ENCODE measurements at places on chromosomes 4 and X.
A peak's percentile ranks its signal among the peaks of the same experiment; 100 is the strongest.

DNA sequence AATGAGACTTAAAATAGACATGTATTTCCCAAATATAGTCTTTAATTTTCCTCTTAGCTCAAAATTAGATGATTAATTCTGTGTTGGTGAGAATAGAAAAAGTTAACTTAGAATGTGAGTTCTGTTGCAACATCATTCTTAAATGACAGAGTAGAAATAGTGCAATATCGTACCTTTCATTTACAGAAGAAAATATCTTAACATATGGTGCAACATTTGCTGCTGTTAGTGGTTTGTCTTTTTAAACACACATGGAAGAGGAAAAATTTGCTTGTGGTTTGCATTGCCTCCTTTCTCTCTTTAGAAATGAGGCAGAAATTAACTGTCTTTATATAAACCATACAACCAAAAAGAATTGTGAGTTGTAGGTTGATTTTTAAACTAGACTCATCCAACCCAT, 39.3 kb upstream of the FHDC1 start:
- peaks cover 5% of the 10 kb centered on the region for H3K4me1 ChIP-seq
- H3K36me3 ChIP-seq: peaks cover 1% of the 10 kb centered on the region
- no peak overlapping the region for H3K4me3 ChIP-seq

DNA sequence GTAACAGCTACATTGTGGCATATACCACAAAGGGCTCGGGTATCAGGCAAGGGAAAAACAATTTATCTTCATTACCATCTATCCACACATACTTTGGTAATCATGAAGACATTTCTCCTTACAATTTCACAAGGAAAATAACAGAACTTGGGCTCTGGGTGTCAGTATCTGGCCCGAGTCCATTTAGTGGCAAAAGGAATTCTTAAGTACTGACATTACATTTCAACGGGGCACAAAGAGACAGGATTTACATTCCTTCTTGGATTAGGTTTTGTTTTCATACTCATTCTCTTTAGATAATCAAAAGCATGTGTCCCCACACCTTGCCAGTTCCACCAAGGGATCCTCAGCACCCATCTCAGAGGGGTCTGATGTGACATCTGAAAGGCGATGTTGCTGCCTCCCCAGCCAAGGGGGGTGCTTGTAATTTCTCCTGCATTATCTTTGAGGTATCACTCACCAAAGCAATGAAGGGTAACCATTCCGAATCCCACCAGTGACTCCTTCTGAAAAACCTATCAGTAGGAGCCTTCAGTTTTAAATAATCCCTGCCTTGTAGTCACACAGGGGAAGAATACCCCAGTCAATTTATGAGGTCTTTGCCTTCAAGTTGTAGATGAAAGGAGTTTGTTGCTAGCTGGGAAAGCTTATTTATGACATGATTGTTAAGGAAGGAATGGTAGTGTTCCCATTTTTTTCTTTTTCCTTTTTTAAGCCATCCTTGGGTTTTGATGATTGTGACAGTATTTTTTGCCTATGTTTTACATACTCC, 118.6 kb downstream of the PALLD start:
- H3K36me3 ChIP-seq: no peaks in the 10 kb centered on the region
- H3K4me1 ChIP-seq: no peaks in the 10 kb centered on the region
- H3K27ac ChIP-seq: no peak overlapping the region
- H3K27me3 ChIP-seq: peaks cover 32% of the 10 kb centered on the region
- no peak for DNase-seq

- no peak for DNase-seq
- peak overlapping the region; percentile 14 for H3K27ac ChIP-seq
- H3K36me3 ChIP-seq: peaks cover 9% of the 10 kb centered on the region
- peaks cover 50% of the 10 kb centered on the region for H3K4me1 ChIP-seq
These were observed 1.3 kb downstream of the MSX1 start for GRCh38 chr4:4860600-4861389.

DNA sequence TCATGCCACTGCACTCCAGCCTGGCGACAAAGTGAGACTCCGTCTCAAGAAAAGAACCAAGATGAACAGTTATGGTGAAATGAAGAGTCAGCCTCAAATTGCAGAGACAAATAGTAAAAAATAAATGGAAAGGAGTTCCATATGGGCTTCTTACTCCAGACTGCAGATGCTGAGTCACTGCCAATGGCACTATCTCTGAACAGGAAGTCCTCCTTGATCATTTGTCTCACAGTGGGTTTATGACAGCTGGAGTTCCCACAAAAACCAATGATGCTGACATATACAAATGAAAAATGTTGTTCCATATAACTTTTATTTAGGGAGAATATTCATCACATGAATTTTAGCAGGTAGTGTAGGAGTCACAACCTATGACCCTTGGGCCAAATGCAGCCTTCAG, 631.6 kb downstream of the PCDH18 start:
- H3K4me3 ChIP-seq: no peak overlapping the region
- H3K4me1 ChIP-seq: no peaks in the 10 kb centered on the region
- no peaks in the 10 kb centered on the region for H3K36me3 ChIP-seq
- no peak overlapping the region for H3K27ac ChIP-seq
- no peak for DNase-seq

GRCh38 chr4:122542411-122543236, 78.2 kb downstream of the IL21 start:
- H3K36me3 ChIP-seq: no peaks in the 10 kb centered on the region
- DNase-seq: peak; percentile 26
- peak overlapping the region; percentile 91 for H3K27ac ChIP-seq
- H3K4me3 ChIP-seq: peak overlapping the region; percentile 82
- H3K4me1 ChIP-seq: peaks cover 89% of the 10 kb centered on the region

DNA sequence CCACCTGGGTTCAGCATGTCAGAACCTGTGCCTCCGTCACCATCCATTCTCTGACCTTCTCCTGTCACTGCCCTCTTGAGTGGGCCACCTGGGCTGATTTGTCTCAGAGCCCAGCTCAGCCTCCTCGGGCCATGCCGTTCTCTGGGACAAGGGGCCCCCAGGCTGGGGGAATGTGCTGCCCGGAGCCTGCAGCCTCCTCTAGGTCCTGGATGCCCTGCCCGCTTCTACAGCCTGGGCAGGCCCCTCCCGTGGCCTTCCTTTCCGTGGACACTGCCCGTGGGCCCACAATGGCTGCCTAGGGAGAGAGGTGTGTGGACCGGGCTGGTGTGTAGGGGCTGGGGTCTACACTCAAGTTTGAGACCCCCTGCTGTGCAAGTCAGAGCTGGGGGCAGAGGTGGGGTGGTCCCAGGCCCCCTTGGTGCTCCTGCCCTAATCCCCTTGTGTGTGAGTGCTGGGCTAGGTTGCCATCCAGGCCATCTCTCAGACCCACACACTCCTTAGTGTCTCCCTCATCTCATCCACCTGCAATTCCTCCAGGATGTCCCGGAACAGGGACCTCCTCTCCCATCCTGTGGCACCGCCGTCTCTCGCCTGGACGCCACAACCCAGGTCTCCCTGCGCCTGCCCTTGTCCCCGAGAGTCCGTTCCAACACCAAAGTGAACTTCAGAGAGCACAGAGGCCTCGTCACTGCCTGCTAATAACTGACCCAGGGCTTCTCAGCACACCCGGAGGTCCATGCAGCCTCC, 12.4 kb downstream of the PSAPL1 start:
- DNase-seq: no peak
- H3K36me3 ChIP-seq: no peaks in the 10 kb centered on the region
- no peaks in the 10 kb centered on the region for H3K27me3 ChIP-seq

GRCh38 chr4:118991686-118992085, 103.0 kb downstream of the SYNPO2 start:
- no peak overlapping the region for H3K27ac ChIP-seq
- DNase-seq: no peak
- no peaks in the 10 kb centered on the region for H3K27me3 ChIP-seq
- no peaks in the 10 kb centered on the region for H3K36me3 ChIP-seq
- H3K4me3 ChIP-seq: no peak overlapping the region
- H3K4me1 ChIP-seq: peaks cover 7% of the 10 kb centered on the region

- no peak overlapping the region for H3K27ac ChIP-seq
- H3K27me3 ChIP-seq: no peaks in the 10 kb centered on the region
- H3K36me3 ChIP-seq: no peaks in the 10 kb centered on the region
These were observed 158.0 kb upstream of the CTSO start for GRCh38 chr4:156111686-156112085.

DNA sequence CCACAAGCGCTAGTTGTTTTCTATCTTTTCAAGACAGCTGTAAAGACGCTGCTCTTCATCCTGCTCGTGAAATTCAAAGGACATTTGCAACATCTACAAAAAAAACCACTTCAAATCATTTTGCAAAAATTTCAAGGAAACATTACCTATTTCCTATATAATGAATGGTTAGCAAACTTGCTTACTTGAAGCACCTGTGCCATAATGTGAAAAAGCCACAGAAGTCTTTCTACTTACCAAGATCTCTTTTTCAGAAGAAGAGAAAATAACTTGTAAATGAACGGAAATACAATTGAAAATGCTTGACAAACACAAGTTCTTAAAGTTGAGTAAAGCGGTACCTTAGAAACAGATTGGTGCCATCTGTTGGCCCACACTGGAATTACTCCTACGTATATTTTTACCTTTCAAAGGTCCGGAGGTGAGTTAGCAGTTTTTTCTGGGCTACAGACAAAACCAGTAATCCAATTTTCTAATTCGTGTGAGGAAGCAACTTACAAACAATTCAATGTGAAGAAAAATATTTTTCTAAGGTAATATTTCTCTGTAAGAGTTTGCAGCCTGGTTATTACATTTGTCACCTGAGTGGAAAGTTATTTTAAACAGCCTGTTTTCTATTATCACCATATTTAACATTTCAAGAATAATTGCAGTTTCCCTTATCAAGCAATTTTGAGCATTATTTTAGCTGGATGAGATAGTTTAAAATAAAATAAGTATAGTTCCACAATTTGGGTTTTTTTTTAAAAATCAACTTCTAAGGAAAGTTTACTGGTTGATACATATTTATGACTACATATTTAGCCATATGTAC, at the start of gene TLR6:
TSS of gene TLR6 (minus strand) at position 294 of the 814 bp plus-strand sequence. CDS start 27,344 bp downstream, outside the sequence.
- H3K4me3 ChIP-seq: peak within 1 kb of the TSS; percentile 98
- peak within 1 kb of the TSS; percentile 99 for H3K27ac ChIP-seq
- H3K36me3 ChIP-seq: no peaks in the 10 kb centered on the region
- H3K27me3 ChIP-seq: no peaks in the 10 kb centered on the region
- peak; percentile 78 for DNase-seq
- peaks cover 36% of the 10 kb centered on the region for H3K4me1 ChIP-seq

- peaks cover 19% of the 10 kb centered on the region for H3K4me1 ChIP-seq
- no peaks in the 10 kb centered on the region for H3K27me3 ChIP-seq
- no peak overlapping the region for H3K4me3 ChIP-seq
- peak overlapping the region; percentile 49 for H3K27ac ChIP-seq
- DNase-seq: no peak
These were observed 51.4 kb downstream of the PTTG2 start for GRCh38 chr4:38011511-38012162.

DNA sequence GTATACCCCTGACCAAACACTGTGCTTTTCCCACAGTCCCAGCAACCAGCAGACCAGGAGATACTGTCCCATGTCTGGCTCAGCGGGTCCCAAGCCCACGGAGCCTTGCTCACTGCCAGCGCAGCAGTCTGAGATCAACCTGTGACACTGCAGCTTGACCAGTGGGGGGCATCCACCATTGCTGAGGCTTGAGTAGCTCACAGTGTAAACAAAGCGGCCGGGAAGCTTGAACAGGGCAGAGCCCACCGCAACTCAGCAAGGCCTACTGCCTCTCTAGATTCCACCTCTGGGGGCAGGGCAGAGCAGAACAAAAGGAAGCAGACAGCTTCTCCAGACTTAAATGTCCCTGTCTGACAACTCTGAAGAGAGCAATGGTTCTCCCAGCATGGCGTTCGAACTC, 58.1 kb downstream of the SLC10A6 start:
- no peaks in the 10 kb centered on the region for H3K36me3 ChIP-seq
- H3K4me3 ChIP-seq: no peak overlapping the region
- no peak for DNase-seq
- H3K27ac ChIP-seq: no peak overlapping the region

- DNase-seq: no peak
- no peaks in the 10 kb centered on the region for H3K27me3 ChIP-seq
- no peaks in the 10 kb centered on the region for H3K4me1 ChIP-seq
- H3K27ac ChIP-seq: no peak overlapping the region
- H3K36me3 ChIP-seq: no peaks in the 10 kb centered on the region
These were observed 57.9 kb downstream of the TKTL2 start for GRCh38 chr4:163415668-163416067.

DNA sequence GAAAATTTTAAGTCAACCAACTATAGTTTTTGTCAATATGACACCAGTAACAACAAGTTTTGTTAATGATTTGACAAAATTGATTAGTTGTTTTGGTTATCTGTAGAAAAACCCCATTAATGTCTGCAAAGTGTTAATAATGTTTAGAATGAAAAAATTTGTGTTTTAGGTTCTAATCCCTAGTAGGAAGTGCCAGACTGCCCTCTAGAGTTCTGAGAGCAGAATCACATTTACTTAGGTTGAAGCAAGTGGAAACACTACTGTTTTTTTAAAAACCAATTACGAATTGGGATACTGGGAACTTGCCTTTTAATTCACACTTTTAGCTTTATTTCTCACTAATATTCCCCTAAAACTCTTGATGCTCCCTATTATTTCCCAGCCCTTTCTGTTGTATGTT, 101.1 kb upstream of the CYLC1 start:
- H3K4me3 ChIP-seq: no peak overlapping the region
- no peaks in the 10 kb centered on the region for H3K4me1 ChIP-seq
- no peaks in the 10 kb centered on the region for H3K36me3 ChIP-seq

GRCh38 chrX:106912864-106913263, 7.3 kb upstream of the CLDN2 start:
- H3K27ac ChIP-seq: no peak overlapping the region
- no peak overlapping the region for H3K4me3 ChIP-seq

- no peaks in the 10 kb centered on the region for H3K4me1 ChIP-seq
- no peak for DNase-seq
- H3K4me3 ChIP-seq: no peak overlapping the region
These were observed 66.5 kb downstream of the ADRA2C start for GRCh38 chr4:3832536-3833220.

DNA sequence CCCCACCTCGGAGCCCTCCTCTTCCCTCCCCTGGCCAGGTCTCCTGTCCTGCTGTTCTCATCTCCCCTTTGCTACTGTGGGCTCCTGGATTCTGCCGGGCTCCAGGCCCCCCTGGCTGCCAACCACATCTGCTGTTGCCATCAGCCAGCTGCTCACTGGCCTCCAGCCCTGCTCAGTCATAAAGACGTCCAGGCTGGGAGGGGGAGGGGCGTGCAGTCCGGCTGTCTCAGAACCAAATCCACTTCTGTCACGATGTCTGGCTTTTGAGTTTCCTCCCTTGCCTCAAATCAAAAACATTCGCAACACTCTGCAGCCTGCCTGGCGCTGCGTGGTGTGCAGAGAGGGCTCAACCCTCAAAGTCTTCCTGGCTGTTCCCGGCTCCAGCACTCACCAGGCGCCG, 7.1 kb downstream of the RASL11B start:
- H3K27ac ChIP-seq: no peak overlapping the region
- H3K4me1 ChIP-seq: no peaks in the 10 kb centered on the region
- no peaks in the 10 kb centered on the region for H3K27me3 ChIP-seq
- no peak overlapping the region for H3K4me3 ChIP-seq

- H3K4me1 ChIP-seq: no peaks in the 10 kb centered on the region
- peaks cover 10% of the 10 kb centered on the region for H3K27me3 ChIP-seq
- DNase-seq: no peak
- no peak overlapping the region for H3K27ac ChIP-seq
These were observed 1.4 kb downstream of the XK start for GRCh38 chrX:37686996-37687395.

DNA sequence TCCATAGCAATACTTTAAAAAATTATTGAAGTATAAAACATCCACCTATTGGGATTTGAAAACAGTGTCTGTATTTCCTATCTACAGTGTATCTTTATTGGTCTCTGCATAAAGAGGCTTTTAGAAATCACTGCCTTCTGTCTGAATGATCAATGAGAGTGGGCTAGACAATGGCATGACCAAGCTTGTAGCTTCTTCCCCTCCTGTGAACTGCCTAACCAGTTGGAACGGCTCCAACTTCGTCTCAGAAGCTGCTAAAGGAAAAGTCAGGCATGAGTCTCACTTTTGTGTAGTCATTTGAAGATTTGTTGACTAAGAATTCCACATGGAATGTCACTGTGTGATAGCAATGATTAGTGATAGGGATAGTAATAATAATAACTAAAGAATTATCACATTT, 64.2 kb downstream of the INTS12 start:
- no peak overlapping the region for H3K27ac ChIP-seq
- no peaks in the 10 kb centered on the region for H3K36me3 ChIP-seq
- H3K27me3 ChIP-seq: peaks cover 11% of the 10 kb centered on the region

Measured in activated T-cell treated with anti-CD3 and anti-CD28 coated beads, Interleukin-2, amount 50 U/mL, for 72 hours (primary cell).